ENCODE measurements at places on chromosomes 4 and X.

DNA sequence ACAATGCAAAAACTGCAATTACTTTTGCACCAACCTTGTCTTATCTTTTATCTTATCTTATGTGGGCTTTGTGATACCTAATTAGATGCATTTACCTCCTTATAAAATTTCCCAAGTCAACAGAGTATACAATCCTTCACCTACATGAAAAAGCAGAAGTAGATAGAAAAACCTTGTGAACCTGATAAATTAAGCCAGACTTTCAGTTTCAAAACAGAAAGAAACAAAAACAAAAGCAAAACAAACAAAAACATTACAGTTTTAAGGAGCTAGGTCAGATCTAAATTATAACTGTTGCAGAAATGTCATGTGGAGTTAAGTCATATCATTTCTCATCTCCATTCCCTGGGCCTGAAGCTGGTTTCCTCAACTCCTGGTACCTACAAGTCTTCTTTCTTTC is 24.9 kb upstream of the CXXC4 start:
- DNase-seq: no peak

- no peak for DNase-seq
Measured at GRCh38 chr4:48681856-48682255, 98.2 kb downstream of the FRYL start.

GRCh38 chr4:118866442-118866841 is 22.2 kb upstream of the SYNPO2 start:
- no peak for DNase-seq

- no peak for DNase-seq
Measured at GRCh38 chr4:111475001-111475400, 670.3 kb upstream of the FAM241A start.

DNA sequence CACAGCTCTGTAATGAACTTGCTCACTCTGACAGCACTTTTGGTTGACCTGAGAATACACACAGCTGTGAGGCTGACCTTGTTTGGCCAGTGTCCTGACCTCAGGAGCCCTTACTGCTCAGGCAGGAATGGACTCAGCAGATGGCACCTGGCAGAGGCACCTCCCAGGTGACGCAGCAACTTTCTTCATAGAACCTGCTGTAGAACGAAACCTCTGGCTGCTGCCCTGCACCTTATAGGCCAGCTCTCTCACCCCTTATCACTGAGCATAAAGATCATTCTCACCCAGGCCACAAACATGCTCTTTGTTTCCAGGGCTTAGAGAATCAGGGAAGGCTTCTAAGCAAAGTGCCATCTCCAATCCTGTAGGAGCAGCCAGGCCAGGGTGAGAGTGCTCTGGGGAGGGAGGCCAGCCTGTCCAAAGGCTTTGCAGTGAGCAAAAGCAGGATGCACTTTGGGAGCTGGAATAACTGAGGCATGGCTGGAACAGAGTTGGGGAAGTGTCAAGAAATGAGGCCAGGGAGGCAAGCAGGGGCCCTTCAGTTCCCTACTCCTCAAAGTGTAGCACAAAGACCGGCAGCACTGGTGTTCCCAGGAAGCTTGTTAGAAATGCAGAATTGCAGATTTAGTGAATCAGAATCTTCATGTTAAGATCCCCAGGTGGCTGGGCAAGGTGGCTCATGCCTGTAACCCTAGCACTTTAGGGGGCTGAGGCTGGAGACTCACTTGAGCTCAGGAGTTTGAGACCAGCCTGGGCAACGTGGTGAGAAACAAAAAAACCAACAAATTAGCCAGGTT is 13.3 kb upstream of the CENPU start:
- no peak for DNase-seq

DNA sequence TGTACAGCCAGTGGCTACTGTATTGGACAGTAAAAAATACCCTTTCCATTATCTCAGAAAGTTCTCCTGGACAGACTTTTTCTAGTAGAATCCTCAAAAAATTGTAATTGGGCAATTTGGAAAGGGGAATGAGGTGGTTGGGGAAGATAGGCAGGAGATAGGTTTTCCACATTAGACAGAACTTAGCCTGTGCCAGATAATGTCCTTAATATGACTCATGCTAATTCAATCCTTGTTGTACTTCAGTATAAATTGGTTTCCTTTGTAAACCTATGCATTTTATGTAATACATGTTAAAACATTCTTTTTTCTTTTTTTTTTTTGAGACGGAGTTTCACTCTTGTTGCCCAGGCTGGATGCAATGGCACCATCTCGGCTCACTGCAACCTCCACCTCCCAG is 8.9 kb downstream of the EIF4E start:
- DNase-seq: no peak
